Chondrocyte (in vitro differentiated cells): ENCODE measurements at places on chromosomes 1 and 21. TPM values are rescaled to one million over a fixed set of nuclear protein-coding genes. Genes with fewer than 3 reads are reported as not detected.

DNA sequence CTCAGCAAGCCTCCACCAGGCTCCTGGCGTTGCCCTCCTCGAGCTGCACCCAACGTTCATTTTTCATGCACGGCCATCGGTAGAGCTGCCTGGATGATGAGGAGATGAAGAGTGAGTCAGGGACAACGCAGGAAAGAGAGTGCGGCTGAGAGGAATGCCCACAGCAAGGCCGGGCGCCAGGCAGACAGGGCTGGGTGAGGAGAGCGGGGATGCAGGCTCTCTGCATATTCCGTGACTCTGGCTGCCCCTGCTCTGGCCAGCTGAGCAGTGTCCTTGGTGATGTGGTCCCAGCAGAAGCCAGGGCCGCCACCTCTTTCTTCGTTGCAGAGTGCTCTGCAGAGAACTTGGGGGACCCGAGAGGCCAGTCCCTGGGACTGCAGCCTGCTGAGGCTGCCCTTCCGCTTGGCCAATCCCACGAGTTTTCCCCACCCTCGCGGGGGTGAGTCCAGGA is 10.8 kb downstream of the UMODL1 start:
- DNase-seq, result peak; percentile 77

- no peak for DNase-seq
Measured at GRCh38 chr1:242813490-242814091, 289.1 kb upstream of the PLD5 start.

DNA sequence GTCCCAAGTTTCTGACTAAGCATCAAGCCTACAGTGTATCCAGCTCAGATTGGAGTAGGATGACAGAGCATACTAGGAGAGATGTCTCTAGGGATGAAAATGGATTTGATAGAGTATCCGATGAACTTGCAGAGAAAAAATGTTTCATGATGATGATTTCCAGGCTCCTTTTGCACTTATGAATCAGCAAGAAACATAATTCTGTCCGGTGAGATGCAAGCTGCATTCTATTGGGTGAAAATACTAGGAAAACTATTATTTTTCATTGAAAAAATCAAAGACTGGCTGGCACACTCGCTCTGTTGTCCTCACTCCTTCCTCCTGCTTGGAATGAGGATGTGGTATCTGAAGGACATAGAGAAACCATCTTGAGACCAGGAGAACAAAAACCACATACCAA is 35.4 kb upstream of the RAB3GAP2 start:
- no peak for DNase-seq

DNA sequence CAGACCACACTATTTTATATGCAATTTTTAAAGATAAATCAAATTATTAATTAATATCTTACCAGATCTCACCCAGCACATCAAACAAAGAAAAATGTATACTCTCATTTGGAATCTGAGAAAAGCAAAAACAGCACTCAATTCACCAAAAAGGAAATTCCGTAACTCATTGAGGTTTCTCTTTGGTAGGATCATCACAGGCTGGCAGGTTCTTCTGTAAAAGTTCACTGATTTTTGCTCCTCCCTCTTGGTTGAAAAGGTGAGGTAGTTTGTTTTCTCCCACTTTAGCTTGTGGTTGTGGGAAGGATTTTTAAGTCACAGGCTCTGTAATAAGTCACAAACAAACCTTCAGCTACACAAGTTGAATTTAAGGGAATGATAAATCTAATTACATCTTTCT is at the start of gene LIPI:
Gene LIPI (minus strand): TSS at position 218 of the 400 bp plus-strand sequence. CDS start 110 bp downstream, at position 108.
- DNase-seq, result no peak

DNA sequence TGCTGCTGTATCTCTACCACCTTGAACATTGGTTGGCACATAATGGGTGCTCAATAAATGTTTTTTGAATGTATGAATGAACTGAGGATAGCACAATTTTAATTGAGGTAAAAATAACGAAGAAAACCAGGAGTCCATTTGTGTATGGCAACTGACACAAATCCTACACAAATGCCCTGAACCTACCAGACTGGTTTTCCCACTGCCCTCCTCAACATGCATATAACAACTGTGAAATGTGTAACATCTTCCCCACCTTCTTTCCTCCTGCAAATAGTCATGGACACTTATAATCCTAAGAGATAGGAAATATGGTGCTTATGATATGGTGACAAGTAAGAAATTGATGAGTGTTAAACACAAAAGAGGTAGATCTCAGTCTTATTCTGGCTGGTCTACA is 9.9 kb upstream of the LMO4 start:
- no peak for DNase-seq

DNA sequence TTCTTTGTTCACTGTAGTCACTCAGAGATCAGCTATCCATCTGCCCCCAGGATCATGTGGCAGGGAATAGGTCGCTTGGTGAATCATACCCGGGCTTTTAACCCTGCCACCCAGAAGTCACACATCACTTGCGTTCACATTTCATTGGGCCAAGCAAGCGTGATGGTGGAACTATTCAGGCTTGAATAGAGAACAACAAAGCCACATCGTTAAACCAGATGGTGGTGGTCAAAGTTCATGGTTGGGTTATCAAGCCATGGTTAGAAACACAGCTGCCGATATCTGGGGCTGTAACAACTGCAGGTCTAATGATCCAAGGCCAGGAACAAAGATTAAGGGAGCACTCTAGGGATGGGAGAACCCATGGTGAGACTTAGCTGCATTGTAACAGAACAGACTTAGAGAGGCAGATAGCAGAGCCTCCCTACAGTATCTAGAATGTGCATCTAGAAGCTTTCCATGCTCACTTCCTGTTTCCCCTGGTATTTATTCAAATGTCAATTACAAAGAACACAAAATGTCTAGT is 40.0 kb upstream of the PTPRC start:
- DNase-seq, result no peak

DNA sequence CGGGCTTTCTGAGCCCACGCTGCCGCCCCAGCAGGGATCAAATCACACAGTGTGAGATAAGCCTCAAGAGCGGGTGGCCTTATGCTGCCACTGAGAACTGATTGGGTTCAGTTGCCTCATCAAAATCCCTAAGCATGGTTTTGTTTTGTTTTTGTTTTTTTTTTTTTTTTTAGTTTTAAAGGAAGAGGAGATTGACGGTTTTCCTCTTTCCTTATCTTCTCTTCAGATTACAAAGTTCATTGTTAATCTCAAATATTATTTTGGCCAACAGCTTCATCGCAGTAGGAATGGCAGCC is 651 bp downstream of the COA6 start:
- no peak for DNase-seq

DNA sequence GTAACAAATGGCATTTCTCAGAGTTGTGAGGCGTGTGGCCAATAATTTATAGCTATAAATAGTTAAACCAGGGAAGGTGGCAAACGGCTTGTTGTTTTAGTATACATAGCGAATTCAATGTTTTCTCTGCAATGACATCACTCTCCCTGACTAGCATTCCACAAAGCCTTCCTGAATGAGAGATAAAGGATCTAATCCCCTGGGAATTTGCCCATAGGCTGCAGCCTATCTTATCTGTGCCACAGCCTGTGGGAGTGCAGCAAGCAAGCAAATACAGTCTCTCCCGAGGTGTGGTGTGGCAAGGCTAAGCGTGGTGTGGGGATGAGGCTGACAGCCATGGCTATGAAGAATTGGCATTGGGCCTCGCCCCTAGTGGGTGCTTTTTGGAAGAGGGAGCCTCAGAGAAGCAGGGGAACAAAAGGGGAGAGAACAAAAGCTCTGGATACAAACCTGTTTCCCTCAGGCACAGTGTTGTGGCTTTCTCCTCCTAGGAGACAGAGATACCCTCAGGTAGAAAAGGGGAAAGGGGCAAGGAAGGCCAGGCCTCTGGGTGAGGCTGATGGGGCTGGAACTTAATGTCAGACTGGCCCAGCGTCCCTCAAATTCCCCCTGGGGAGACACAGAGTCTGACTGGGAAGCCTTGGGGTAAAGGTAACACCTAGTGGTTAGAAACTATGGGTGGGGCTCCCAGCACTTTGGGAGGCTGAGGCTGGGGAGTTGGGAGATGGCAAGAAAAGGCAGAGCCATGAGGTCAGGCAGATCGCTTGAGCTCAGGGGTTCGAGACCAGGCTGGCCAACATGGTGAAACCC is 8.9 kb downstream of the TAGLN2 start:
- no peak for DNase-seq

DNA sequence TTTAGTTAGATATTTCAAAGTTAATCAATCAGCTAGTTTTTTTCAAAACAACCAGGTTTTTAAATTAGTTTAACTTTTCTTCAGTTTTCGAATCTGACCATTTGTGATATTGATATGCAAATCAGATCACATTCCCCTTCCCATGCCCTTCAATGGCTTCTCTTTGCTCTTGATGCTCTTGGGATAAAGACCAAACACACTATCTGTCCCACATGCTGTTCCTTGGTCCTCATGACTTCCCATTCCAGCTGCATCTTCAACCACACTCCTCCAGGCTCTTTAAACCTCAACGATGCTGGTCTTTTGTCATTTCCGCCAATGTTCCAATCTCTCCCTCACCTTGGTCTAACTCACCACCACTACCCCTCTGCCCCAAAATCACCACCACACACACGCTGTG is 285.8 kb downstream of the LMX1A start:
- DNase-seq, result no peak

DNA sequence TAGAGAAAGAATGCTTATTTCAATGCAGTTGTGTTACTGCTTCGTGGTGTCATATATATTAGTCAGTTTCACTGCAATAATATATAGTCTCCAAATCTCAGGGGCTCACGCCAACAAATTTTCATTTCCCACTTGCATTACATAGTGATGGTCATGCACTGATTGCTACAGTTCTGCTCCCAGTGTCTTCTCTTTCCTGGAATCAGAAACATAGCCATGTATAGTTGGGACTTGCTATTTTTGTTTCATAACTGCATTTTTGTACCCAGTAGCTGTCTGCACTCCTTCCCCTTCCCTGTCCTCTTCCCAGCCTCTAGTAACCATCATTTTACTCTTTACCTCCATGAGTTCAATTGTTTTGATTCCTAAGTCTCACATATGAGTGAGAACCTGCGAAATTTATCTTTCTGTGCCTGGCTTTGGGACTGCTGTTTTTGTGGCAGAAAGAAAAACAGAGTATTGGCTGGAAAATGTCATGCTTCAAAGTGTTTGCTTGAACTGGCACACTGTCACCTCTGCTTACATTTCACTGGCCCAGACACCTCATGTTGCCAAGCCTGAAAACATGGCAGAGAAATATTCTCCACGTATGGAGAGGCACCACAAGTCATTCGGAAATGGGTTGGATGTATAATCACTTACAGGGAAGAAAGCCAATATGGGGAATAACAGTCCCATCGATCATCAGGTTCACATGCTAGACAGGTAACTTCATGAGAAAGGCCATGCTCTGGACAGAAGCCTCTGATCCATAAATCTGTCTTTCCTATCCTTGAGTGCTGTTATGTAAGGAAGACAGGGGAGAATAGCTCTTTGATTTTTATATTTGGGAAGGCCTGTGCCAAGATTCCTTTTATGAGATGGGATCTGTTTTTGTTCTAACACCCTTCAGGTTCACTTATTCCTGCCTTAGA is 60.4 kb upstream of the BACH1 start:
- DNase-seq, result no peak

The NBPF4 gene
- not detected in 3 replicates for total RNA-seq
